Urothelium cell line (cell line): ENCODE measurements at places on chromosomes 4 and X.

GRCh38 chr4:149845743-149846142, 30.1 kb upstream of the IQCM start:
- no peak for DNase-seq

DNA sequence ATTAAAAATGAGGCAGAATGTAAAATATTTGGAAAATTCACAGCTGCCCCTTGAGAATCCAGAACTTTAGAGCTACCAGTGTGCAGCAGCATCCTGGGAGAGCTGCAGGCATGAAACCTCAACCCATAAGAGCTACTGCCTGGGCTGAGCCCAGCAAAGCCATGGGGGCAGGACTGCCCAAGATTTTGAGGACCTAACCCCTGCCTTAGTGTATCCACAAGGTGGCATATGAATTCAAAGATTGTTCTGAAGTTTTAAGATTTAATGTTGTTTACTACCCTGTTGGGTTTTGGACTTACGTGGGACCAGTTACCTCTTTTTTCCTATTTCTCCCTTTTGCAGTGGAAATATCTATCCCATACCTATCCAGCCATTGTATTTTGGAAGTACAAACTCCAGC, 26.4 kb downstream of the CASP6 start:
- no peak for DNase-seq

DNA sequence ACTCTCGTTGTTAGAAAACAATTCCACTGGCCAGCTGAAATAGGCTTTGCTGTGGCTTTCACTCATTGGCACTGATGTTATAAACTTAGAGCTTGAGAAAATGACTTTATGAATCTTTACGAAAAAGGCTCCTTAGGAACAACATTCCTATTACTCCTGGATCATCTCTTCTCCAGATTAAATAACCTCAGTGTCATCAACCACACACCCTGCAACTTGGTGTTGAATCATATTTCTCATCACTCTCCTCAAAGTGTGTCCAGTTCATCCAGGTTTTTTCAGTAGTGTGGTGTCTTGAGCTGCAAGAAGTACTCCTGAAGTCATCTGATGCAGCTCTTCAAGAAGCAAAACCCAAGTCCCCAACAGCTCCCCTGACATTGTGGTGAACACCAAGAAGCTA, 28.1 kb upstream of the ANOS1 start:
- no peak for DNase-seq

DNA sequence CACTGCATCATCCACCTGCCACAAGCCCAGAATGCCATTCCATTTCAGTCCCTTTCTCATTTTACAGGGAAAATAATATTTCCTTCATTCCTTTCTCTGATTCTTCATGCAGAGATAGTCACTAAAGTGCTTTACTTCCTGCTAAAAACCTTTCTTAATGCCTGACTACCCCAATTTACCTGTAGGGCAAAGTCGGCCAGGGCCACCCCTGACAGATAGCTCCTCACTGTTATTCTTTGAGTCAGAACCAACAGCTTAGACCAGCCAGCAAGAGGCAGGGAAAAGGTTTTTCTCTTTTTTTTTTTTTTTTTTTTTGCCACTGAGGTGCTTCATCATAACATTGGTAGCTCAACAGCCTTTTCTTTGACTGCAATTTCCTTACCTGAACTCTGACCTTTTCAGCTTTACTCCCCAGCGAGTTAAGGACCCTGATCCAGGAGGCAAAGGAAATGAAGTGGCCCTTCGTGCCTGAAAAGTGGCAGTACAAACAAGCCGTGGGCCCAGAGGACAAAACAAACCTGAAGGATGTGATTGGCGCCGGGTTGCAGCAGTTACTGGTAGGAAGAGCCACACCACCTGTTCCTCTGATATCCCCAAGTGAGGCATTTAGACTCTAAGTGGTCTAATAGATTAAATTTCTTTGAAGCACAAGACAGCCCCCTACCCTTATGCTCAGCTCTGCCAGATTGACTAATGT, 85.0 kb downstream of the ALPK1 start:
- no peak for DNase-seq

DNA sequence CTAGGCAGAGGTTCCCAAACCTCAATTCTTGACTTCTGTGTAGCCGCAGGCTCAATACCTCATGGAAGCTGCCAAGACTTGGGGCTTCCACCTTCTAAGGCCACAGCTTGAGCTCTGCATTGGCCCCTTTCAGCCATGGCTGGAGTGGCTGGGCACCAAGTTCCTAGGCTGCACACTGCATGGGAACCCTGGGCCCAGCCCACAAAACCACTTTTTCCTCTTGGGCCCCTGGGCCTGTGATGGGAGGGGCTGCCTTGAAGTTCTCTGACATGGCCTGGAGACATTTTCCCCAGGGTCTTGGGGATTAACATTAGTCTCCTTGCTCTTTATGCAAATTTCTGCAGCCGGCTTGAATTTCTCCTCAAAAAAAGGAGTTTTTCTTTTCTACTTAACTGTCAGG, 14.0 kb upstream of the LOC101059915 start:
- DNase-seq = no peak

DNA sequence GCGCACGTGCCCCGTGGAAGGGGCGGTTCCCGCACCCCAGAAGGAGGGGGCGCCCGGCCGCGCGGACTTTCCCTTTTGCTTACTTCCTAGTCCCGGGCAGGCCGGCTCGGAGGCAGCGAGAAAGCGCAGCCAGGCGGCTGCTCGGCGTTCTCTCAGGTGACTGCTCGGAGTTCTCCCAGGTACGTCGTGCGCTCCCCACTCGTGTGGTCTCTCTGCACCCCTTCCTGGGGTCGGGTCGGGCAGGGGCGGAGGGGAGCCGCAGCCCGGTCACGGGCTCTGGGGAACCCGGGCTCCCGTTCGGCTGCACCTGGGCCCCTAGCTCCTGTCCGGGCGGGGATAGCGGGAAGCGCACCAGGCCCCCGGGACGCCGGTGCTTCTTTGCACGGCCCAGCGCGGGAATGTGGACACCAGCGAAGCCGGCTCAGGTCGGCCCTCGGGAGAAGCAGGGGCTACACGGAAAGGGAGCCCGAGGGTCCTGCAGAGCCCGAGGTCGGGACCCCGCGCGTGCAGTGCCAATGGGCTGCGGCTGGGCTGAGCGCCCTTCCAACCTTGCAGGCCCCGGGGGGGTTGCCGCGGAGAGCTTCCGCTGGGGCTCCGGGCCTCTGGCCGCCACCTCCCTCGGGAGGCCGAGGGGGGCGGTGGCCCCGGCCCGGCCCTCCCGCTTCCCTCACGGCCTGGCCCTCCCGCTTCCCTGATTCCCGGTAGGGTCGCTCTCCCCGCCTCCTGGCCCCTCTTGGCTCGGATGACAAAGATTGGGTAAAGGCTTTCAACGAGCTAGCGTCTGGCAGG, at the start of gene TLR2:
Gene TLR2, plus strand, starts transcription at position 99 of the 789 bp plus-strand sequence. CDS start 18,628 bp downstream, outside the sequence.
- no peak for DNase-seq

DNA sequence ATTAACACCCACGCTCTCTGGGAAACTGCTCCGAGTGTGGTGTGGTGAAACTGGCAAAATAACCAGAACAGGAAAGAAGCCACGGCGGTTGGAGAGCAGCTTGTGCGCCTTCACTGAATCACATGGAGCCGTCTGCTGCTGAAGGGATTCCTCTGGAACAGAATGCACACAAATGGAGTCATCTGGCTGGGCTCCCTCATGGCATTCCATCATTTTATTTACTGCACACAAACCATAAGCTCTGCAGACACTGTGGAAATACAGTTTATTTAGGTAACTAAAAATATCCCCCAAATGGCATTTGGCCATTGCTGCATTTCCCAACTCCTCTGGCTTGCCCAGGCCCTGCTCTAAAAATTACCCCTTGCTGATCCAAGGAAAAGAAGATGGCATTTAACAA, 187.0 kb upstream of the S100G start:
- no peak for DNase-seq

DNA sequence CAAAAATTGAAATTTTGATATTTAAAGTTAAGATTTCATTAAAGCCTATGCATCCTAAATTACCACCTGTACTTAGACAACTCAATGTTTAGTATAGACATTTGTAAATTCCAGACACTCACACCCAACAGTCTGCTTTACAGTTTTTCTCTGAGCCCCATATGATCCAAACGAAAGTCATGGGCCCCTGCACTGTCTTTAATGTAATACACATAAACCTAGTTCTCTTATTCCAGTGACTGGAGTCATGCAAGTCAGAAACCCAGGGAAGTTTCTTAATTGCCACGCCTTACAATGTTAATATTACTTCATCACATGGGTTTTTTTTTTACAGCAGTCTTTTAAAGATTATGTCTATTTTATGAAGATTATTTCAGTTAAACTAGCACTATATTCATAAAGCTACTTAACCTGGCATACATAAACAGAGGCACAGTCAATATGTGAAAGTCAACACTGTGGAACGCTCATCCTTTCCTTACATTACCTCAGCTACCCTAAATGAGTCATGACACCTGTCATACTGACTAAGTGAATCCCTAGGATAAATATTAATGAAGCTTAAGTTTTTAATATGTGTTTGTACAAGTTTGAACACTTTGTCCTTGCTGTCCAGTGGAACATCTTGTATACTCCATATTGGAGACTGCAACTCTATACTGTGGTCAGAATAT, 67.7 kb upstream of the H2AZ1 start:
- DNase-seq = no peak

DNA sequence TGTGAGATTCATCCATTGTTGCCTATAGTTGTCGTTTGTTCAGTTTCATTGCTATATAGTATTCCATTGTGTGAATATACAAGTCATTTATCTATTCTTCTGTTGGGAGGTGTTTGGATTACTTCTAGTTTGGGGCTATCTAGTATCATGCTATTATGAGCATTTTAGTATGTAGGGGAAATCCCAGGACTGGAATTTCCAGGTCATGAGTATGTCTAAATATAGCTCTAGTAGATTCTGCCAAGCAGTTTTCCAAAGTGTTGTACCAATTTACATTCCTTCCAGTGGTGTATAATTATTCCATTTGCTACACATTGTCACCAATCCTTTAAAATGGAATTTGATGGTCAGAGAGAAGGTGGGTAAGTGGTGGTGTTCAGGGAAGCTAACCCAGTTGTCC, 30.1 kb downstream of the EGFL6 start:
- no peak for DNase-seq

GRCh38 chrX:15755091-15755490, 17.0 kb downstream of the CA5B start:
- DNase-seq = no peak

GRCh38 chrX:139382529-139382928, 148.0 kb upstream of the F9 start:
- DNase-seq = no peak

- DNase-seq = no peak
Measured at GRCh38 chrX:105282077-105282476, 61.6 kb upstream of the TEX13A start.

DNA sequence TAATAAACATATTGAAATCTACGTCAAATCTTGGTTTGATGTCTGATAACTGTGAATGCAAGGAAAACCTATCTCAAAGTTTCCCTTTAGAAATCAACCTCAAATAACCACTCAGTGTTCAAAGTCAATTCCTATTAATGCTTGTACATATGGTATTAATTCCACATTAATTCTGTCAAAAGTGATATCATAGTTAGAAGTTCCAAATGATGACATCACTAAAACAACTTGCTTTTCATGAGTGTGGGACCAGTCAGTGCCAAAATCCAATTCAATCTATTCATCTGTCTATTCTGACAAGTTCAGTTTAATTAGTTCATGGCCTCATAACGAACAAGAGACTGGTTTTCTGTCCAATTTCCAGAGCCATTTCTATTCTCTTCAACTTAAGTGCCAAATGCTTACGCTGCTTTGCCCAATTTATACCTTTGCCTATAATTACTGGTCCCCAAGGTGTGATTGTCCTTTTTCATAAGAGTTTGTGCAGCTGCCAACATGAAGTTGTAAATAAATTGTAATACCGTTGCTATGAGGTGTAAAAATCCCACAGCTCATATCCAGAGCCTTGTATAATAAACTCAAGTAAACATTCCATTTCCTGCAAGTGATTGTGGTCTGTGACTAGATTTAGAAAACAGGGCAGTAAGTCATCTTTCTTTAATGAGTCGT, 476.2 kb downstream of the RAB28 start:
- no peak for DNase-seq

- DNase-seq = no peak
Measured at GRCh38 chr4:5511791-5512190, 196.6 kb downstream of the EVC2 start.

DNA sequence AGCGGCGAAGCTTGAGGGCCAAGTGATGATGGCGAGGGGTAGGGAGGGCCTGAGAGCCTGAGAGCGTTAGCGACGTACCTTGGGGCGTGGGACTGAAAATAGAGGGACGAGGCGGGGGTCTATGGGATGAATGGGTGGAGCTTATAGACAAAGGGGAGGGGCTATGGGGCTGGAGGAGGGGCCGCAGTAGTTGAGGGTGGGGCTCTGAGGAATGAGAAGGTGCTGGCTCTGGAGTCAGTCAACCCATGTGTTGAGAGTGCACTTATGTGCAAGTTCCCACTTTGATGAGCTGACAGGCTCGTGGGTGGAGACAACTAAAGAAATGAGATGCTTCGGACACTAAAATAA, 488 bp downstream of the TBC1D25 start:
- DNase-seq = peak; percentile 59

GRCh38 chr4:6116696-6117285, 83.6 kb downstream of the JAKMIP1 start:
- no peak for DNase-seq

GRCh38 chr4:142574306-142574705, 271.8 kb downstream of the INPP4B start:
- no peak for DNase-seq

- DNase-seq = no peak
Measured at GRCh38 chr4:142282870-142283431, 563.1 kb downstream of the INPP4B start.

DNA sequence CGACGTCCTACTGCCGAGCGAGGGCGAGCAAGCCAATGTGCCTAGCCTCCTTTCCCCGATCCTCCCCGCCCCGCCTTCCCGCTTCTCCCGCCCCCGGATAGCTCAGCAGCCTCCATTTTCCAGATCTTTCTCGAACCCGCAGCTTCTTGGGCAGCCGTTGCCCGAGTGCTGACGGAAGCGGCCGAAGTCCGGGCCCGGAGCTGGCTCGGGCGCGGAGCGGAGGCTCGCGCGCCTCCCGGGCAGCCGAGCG, 172 bp upstream of the HSPA4L start:
- DNase-seq = no peak

DNA sequence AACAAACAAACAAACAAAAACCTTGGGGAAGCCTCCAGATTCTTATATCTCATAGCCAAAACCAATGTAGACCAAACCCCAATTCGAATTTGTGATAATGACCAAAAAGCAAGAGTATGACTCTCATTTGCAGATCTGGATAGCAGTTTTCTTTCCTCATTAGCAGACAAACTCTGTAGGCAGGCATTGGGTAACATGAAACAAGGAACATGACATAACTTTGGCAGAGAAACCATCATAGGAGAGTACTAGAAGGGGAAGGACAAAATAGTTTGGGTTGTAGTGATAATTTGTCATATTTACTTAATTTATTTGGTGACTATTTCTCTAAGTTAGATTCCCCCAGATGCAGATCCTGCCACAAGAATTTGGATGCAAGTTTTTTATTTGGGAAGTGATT, 187.8 kb downstream of the MID1IP1 start:
- no peak for DNase-seq

DNA sequence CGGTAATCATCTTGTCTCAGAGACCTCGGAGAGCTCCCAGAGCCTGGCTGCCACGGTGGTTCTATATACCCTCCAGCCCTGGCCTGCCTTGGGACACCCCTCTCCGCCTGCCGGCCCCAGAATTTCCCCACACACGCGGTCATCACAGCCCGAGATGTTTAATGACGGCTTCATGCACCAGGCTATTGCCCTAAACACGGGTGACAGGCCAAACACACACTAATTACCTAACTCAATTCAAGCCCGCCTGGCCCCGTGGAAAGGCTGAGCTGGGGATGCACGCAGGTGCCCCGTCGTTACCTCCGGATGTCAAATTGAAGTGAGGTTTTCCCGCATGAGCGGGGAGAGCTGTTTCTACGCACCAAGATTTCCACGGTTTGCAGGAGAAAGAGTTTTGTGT, 72.9 kb upstream of the PPP2R3B start:
- no peak for DNase-seq

- DNase-seq = peak; percentile 13
Measured at GRCh38 chrX:112832481-112833095, 8.0 kb downstream of the AMOT start.
